ENCODE measurements at places on chromosomes 6 and 20.

GRCh38 chr6:37344308-37344707, 9.5 kb upstream of the RNF8 start:
- DNase-seq: no peak

DNA sequence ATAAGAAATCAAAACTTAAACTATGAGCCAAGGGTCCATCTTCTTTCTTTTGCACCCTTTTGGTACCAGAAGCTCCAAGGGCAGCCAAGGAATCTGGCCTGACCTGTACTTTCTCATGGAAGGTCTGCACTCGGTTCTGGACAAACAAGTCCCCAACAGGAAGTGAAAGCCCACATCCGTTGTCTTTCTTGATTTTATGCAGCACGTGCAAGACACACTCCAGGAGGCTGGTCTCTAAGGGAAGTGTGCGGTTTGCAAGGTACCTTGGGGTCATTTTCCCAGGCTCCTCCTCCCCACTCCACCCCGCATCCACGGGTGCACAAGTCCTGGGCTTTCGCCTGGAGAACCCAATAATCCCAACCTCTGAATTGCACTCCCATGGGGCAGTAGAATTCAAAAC, 101.9 kb downstream of the NFATC2 start:
- DNase-seq: no peak

GRCh38 chr20:35463455-35464300, 8.3 kb downstream of the CEP250 start:
- DNase-seq: peak; percentile 71

DNA sequence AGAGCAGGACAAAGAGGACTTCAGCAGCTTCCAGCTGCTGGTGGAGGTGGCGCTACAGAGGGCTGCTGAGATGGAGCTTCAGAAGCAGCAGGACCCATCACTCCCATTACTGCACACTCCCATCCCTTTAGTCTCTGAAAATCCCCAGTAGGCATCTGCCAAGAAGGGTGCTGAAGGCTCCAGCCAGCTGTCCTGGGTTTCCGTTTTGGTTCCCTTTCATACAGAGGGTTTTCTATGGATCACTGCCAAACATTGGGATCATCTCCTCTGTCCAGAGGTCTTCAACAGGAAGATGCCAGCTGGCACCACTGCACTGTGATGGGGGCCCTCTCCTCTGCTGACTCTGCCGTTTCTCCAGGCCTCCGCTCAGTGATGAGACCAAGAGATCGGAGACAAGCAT, 14.3 kb upstream of the RAB5IF start:
- DNase-seq: no peak

DNA sequence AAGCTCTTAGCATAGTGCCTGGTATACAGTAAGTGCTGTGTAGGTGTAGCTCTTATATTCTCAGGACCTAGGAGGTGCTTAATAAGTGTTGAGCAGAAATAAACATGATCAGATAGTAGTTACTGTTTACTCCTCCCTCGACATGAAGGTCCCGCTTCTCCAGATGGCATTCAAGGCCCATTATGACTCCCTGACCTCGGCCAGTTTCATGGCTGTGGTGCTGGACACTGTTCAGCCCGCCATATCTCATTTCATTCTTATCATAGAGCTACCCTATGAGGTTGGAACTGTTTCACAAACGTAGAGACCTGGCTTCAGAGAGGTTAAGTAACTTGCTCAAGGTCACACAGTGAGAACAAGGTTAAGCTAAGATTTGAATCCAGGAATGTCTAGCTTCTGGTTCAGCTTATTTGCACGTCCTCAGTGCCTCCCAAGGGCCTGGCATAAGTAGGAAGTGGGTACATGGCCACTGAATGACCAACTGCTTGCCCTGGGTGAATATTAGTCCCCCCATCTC, 39.0 kb downstream of the CD40 start:
- DNase-seq: no peak

DNA sequence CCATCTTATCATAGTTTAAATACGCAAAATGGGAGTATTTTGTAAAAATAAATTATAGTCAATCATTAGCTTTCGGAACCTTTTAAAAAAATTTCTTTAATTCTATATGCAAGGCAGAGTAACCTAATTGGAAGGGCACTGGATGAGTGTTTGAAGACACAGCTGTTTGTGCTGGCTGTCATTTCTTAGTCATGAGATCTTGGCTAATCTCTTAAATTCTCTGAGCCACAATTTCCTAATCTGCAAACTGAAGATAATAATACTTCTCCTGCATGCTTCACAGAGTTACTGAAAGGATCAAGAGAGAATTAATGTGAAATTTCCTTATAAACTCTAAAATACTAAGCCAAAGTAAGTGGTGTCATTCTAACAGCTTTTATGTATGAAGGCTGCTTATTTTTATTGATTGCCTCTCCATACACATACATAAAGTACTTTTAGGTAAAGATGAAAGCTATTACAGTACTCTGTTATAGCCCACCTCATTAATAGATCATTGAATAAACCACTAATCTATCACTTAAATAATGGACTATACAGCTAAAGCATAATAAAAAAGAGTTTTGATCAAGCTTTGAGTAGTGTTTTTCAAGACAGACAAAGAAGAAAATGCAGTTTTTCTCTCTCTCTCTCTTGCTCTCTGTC, 383.7 kb upstream of the IRAK1BP1 start:
- no peak for DNase-seq

GRCh38 chr6:37239526-37239925, 18.0 kb upstream of the TBC1D22B start:
- DNase-seq: no peak

DNA sequence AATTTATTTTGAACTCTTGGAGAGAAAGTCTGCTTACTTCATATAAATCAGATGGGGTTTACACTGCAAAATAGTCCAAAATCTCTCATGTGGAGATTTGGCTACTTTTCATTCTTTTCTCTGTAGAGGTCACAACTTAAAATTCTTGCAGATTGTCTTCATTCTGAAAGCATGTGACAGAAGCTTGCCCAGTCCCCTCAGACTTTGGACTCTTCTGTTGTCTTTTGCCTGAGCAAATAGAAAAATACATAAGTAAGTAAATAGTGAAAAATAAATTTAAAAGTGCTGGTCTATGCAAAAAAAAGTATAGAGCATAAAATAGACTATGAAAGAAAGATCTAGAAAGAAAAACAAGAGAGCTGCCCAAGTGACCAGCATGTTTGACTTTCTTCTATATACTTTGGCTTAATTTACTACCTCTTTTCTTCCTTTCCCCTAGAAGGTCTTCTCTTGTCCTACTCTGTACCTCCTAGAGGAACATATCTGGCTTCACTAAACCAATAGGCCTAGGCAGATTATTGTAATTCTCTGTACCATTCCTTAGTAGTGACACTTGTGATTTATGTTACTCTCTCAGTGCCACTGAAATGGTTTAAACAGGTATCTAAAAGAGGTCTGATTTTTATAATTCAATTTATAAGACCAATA, 260.9 kb downstream of the TENT5A start:
- no peak for DNase-seq

- no peak for DNase-seq
These were observed 1310.5 kb upstream of the CITED2 start for GRCh38 chr6:140684776-140685550.

DNA sequence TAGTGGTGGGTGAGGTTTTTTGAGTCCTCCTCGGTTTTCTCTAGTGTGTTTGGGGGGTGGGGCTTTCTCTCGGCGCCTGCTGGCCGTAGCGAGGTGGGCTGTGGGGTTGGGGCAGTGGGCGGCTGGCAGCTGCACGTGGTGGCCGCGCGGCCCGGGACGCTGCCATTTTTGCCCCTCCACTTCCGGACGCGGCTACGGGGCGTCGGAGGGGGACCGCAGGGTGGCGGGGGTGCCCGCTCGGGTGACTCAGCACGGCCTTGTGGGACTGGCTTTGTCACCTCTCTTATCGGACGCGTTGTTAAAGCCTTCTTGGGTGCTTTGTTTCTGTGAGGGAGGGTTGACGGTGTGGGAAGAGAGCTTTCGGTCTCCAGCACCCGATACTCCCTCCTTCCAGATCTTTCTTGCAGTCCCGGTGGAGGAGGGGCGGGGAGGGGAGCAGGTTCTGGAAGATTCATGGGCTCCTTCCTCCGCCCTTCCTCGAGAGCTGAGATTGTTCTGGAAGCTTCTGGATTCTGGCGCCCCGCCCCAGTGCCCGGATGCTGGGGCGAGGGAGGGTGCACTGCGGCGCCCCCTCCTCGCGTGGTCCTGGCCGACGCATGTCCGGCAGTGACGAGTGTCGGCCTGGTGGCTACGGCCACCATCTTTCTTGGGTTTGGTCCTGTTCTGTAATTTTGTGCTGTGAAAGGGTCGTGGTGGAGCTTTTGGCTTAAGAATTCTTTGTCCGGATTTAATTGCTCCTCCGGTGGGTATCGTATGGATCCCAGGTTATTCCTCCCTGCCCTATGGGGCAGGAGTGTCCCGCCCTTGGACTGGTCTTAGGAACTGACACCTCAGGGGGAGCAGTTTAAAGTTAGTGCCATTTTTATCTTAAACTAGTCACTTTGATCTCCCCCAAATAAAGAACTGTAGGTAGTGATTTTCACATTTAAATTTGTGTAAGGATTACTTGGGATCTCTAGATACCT, 719 bp downstream of the HSP90AB1 start:
- peak; percentile 90 for DNase-seq

GRCh38 chr6:121794630-121795029, 359.2 kb downstream of the GJA1 start:
- DNase-seq: no peak

GRCh38 chr20:922781-923180, 6.6 kb upstream of the ANGPT4 start:
- DNase-seq: no peak

DNA sequence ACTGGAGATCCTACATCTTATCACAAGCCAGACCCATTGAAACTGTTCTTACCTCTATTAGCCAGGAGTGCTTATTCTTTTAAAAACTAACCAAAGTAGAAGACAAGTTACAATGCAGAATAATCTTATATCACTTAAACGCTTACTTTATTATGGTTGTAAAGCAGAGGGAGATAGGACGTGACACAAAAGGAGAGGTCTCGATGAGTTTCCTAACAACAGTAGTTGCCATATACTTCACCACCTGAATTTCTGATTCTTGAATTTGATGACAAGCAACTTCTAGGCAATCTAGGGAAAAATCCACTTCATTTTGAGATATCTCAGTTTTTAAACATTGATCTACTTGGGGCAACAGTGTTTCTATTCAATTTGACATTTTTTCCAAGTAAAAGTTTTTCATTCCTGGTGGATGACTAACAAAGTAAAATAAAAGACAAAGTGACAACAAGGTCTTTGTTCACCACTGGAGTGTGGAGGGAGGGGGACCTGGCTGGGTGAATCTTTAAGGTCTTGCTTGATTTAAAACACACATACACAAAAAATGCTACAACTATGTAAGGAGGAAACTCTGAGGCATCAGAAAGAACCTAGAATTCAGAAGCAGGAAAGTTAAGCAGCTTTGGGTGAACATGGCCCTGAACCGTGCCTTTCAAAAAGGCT, 110.9 kb downstream of the SMLR1 start:
- DNase-seq: no peak

- no peak for DNase-seq
These were observed 5.4 kb downstream of the EPM2A start for GRCh38 chr6:145729887-145730286.

- DNase-seq: no peak
These were observed 33.3 kb upstream of the AFDN start for GRCh38 chr6:167793421-167793820.

- no peak for DNase-seq
These were observed 107.9 kb upstream of the CLDN20 start for GRCh38 chr6:155155787-155156447.

DNA sequence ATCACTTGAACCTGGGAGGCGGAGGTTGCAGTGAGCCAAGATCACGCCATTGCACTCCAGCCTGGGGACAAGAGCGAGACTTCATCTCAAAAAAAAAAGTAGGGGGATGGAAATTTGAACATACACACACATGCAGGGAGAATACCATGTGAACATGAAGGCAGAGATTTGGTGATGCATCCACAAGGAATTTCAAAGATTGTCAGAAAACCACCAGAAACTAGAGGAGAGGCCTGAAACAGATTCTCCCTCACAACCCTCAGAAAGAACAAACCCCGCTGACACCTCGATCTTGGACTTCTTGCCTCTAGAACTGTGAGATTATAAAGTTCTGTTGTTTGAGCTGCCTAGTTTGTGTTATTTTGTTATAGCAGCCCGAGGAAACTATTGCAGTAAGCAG, 125.5 kb downstream of the GPX5 start:
- no peak for DNase-seq

- peak; percentile 16 for DNase-seq
These were observed 42.4 kb upstream of the GNRH2 start for GRCh38 chr20:3000852-3001523.

DNA sequence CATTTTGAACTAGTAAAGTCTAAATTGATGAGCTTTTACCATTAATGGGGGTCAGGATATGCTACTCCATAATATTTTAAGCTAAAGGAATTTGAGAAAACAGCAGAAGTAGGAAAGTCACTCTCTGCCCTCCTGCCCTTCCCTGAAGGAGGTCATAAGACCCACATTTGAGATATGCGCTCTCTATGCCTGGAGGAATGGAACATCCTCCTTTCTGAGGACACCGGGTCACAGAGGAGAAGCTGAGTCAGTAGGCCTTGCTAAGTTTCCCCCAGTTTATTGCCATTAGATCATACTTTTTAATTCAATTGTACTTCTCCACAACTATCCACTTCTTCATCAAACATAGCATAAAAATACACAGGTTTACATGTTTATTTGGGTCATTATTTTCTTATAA, 40.3 kb downstream of the AKAP7 start:
- DNase-seq: no peak

DNA sequence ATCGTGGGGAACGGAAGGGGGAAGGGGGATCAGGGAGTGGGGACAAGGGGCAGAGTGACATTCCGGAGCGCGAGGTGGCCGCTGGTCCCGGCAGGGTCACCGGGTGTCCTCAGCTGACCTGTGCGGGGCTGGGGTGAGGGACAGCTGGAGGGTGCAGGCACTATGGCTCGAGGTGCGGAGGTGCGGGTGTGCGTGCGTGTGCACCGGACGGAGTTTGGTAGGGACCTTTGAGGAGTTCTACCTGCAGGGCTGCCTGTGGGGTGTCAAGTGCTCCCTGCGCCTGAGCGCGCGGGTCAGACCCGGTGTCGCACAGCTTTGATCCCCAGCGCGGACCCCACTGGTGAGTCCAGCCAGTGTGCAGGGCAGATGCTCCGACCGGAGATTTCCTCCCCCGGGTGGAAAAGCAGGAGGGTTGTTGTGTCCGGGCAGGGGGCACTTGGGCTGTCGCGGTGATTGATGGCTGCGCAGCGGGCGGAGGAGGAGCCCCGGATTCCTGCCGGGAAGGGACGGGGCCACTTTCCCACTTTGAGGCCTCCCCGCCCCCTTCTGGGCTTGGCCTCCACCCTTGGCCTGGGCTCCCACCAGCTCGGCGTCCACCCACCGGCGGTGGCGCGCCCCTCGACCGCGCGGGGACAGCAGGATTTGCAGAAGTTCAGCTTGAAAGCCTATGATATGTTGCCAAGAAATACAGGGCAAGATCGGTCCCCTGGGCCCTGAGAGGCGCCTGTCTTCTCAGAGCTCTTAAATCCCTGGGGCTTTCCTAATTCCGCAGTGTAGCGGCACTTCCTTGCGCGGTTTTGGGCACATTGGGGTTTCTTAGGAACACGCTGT, 658 bp downstream of the RIN2 start:
- DNase-seq: no peak

DNA sequence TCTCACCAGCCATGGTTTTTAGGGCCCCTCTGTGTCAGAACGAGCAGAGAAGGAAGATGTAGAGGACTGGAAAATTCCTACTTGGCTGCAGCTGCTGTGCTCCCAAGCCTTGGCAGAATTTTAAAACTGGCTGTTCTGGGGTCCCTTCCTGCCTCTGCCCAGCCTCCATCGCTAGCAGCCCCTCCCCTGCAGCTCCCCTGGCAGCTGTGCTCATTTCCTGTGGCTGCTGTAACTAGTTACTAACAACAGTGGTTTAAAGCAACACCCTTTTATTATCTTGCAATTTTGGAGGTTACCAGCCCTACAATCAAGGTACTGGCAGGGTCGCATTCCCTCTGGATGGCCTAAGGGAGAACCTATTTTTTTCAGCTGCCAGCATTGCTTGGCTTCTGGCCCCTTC, 3.7 kb upstream of the CST11 start:
- no peak for DNase-seq

Data from CD4-positive, alpha-beta T cell treated with Interleukin-17A for 4 hours (primary cell).